ENCODE measurements at places on chromosomes 4 and X.

GRCh38 chrX:6384921-6385320, 150.0 kb downstream of the VCX3A start:
- no peak for DNase-seq

DNA sequence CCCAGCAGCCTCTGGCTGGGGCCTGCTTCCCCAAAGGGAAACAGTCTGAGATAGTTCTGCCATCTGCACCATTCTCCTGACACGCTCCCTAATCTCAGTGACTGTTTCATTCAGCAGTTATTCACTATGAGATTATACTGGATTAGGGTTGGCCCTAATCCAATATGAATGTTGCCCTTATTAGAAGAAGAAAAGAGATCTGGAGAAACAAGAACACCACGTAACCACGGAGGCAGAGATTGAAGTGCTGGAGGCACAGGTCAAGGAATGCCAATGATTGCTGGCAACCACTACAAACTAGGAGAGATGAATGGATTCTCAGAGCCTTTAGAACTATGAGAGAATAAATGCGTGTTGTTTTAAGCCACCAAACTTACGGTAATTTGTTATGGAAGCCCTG, 7.4 kb downstream of the ACOX3 start:
- DNase-seq, result no peak

- DNase-seq, result no peak
These were observed 1.9 kb downstream of the FGG start for GRCh38 chr4:154610582-154610981.

DNA sequence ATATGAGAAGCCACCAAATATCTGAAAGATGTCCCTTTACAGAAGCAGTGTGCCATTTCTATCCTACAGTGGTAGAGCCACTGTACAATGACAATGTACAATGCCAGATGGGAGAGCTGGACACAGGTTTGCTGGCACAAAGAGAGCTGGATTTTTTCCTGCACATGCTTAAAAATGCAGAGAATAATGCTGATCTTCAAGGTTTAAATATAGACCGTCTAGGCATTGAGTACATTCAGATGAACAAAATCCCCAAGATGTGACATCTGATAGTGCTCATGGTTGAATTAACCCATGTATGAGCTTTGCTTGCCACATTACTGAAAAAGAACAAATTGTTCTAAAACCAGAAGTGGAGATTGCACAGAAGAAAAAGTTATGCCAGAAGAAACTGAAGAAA, 11.7 kb downstream of the ADGRL3 start:
- DNase-seq, result no peak

DNA sequence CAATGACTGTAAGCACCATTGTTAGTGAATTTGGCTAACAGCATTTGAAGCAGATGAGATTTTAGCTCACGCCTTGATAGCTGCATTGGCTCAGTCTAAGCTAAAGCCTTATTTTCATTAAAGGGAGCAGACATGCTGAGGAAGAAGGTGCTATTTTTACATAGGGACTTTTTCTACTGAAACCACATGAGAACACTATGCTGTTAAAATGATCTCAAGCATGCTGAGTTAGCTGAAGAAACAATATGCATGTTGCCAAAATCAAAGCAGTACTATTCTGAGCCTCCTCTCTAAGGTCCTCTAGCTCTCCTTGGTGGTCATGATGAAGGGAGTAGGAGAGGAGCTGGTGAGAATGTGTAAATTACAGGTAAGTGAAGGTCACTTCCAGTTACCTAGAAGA, 134.4 kb upstream of the JADE1 start:
- no peak for DNase-seq

GRCh38 chrX:112513154-112513553, 166.6 kb downstream of the LHFPL1 start:
- DNase-seq, result no peak

- no peak for DNase-seq
These were observed 30.5 kb downstream of the CXCL8 start for GRCh38 chr4:73770917-73771316.

- no peak for DNase-seq
These were observed 36.3 kb downstream of the SH3BGRL start for GRCh38 chrX:81238166-81238565.

DNA sequence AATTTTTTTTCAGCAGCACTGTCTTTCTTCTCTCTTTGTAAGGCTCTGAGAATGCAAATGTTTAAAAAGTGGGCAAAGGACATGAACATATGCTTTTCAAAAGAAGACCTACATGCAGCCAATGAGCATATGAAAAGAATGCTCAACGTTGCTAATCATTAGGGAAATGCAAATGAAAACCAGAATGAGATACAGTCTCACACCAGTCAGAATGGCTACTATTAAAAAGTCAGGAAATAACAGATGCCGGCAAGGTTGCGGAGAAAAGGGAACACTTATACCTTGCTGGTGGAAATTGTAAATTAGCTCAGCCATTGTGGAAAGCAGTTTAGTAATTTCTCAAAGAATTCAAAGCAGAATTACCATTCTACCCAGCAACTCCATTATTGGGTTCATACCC, 51.6 kb downstream of the BMP15 start:
- no peak for DNase-seq

GRCh38 chr4:187666697-187667494, 328.7 kb upstream of the ZFP42 start:
- DNase-seq, result no peak

DNA sequence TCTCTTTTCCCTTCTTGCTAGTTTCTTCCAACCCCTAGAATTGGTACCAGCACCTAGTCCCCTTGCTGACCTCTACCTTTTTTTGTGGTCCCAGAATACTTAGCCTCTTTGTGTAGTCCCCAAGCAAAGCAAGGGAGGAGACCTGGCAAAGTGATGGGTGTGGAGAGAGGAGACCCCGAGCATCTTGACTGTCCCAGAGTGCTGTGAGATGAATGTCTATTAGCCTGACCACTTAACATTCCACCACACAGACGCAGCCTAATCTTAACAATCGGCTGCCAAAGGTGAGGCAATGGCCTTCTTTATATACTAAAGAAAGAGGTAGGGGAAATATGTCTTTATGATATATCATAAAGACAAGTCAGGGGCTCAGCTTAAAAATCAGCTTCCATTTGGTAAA, 55.9 kb downstream of the TRIM2 start:
- no peak for DNase-seq

DNA sequence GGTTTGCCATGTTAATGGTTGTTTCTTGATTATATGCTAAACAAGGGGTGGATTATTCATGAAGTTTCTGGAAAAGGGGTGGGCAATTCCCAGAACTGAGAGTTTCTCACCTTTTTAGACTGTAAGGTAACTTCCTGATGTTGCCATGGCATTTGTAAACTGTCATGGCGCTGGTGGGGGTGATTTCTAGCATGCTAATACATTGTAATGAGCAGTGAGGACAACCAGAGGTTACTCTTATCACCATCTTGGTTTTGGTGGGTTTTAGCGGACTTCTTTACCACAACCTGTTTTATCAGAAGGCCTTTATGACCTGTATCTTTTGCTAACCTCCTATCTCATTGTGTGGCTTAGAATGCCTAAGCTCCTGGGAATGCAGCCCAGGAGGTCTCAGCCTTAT, 81.5 kb downstream of the CFAP299 start:
- no peak for DNase-seq

Measured in cardiac septum (tissue), 1 donor.